Foreskin melanocyte (primary cell): ENCODE measurements at places on chromosomes 6 and 20.

GRCh38 chr6:135851442-135852271 lies at the start of gene PDE7B:
PDE7B (plus strand) TSS chr6:135851701.
- DNase-seq = peak; percentile 78

- no peak for DNase-seq
These were observed 38.3 kb downstream of the DAAM2 start for GRCh38 chr6:39830444-39830843.

DNA sequence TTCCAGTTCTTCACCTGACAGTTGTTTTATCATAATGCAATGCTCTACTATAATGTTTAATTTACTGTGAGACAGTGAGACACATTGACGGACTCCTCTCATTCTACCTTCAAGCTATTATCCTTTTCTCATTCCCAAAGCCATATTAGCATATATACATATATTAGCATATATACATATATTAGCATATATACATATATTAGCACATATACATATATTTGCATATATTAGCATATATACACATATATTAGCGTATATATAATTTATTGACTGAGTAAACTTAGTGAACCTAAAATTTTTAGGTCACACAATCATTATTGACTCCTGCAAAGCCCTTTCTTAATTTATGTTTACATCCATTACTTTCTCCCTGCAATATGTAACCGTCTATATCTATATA lies 555.0 kb upstream of the ADGRB3 start:
- DNase-seq = no peak

DNA sequence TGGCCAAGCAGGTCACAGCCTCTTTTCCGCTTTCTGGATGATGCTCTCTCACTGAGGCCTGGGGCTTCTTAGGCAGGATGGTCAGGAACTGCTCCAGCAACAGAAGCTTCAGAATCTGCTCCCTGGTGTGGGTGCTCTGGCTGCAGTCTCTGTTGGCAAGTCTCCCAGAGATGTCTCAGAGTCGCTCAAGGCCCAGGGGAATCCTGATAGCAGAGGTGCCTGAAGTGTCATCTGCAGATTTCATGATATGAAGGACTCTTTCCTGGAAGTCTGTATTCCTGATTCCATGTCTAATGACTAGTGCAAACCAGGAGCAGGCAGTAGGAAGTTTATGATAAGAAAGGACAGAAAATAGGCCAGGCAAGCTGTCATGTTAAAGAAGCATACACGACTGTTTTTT lies 20.3 kb downstream of the ZSCAN31 start:
- no peak for DNase-seq

DNA sequence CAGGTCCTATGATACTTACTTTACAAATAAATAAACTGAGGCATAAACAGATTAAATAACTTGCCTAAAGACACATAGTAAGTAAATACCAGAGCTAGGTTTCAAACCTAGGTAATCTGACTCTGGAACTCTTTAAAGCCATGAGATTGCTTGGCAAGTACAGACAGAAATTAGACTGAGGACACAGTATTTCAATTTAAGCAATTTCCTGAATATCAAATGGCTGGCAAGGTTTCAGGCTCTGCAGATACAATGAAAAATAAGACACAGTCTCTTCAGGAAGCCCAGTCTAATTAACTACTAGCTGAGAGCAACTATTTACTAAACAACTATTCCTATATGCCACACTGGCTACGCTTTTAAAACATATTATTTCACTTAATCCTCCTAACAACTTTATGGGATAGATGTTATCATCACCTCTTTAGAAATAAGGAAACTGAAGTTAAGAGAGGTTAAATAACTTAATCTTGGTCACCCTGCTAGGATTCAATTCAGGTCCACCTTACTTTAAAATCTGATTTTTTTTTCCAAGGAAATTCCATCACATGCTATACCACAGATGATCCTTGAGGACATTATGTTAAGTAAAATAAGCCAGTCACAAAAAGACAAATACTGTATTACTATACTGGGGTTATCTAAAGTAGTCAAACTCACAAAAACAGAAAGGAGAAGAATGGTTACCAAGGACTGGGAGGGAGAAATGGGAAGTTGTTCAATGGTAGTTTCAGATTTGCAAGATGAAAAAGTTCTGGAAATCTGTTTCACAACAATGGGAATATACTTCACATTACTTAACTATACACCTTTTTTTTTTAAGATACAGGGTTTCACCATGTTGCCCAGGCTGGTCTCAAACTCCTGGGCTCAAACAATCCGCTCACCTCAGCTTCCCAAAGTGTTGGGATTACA lies 4.1 kb downstream of the TRPC4AP start:
- no peak for DNase-seq

- peak; percentile 85 for DNase-seq
These were observed 23.6 kb downstream of the GTF2H5 start for GRCh38 chr6:158191761-158192160.

DNA sequence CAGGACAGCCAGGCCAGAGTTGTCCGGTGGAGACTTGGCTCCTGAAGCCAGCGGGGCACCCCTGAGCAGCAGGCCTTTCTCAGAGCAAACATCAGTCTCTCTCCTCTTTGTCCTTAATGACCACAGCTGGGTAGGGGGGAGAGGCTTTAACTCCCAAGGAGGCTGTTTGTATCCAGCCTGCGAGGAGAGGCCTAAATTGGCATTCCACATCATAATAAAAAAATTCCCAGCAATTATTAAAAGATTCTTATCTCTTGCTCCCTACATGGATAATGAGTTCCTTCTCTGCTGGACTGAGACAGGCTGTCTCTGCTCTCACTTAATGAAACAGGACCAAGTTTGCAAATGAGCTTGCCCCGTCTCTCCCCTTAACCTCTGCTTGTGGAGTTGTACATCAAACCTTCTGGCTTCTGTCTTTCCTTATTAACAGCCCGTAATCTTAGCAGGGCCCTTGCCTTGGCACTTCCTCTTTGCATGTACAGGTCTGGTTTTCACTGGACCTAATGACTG lies 838.2 kb downstream of the MAFB start:
- DNase-seq = no peak

DNA sequence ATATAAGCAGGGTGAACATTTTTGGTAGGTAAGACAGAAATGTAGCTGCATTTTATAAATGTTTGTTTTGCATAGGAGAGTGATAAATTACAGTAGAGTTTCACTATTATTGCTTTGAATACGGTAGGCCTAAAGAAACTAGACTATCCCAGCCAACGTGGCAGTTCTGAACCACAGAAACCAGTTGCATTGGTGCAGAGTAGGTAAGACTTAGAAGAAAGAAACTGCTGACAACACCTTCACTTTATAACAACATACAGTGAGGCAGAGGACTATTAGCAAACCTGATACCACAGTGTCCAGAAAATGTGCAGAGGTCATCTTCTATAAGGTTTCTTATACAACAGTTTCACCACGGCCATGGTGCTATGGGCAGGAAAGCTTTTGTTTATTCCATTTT lies 566.1 kb downstream of the KIF16B start:
- no peak for DNase-seq

- DNase-seq = no peak
These were observed 164.7 kb upstream of the CCN2 start for GRCh38 chr6:132115714-132116366.

DNA sequence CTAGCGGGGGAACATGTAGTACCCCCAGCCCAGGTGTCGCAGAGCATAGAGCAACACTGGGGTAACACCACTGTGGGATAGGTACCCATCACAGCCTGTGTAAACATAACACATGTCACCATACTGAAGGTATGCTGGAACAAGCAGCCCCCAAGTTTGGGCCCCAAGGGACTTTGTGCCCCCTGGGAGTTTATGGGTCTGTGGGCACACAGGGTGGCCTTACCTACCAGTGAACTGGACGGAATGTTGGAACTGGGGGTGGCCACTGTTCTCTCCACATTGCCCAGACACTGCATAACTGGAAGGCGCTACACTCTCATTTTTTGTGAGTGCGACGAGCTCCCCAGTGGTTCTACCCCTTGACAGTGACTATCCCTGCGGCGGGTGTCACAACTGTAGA lies 28.5 kb downstream of the HDDC2 start:
- no peak for DNase-seq

- peak; percentile 79 for DNase-seq
These were observed 233.5 kb upstream of the QKI start for GRCh38 chr6:163180874-163181541.

GRCh38 chr6:87917886-87918285 lies 129.8 kb upstream of the SPACA1 start:
- DNase-seq = no peak

GRCh38 chr20:4324611-4325243 lies 309.4 kb upstream of the RNF24 start:
- DNase-seq = no peak

DNA sequence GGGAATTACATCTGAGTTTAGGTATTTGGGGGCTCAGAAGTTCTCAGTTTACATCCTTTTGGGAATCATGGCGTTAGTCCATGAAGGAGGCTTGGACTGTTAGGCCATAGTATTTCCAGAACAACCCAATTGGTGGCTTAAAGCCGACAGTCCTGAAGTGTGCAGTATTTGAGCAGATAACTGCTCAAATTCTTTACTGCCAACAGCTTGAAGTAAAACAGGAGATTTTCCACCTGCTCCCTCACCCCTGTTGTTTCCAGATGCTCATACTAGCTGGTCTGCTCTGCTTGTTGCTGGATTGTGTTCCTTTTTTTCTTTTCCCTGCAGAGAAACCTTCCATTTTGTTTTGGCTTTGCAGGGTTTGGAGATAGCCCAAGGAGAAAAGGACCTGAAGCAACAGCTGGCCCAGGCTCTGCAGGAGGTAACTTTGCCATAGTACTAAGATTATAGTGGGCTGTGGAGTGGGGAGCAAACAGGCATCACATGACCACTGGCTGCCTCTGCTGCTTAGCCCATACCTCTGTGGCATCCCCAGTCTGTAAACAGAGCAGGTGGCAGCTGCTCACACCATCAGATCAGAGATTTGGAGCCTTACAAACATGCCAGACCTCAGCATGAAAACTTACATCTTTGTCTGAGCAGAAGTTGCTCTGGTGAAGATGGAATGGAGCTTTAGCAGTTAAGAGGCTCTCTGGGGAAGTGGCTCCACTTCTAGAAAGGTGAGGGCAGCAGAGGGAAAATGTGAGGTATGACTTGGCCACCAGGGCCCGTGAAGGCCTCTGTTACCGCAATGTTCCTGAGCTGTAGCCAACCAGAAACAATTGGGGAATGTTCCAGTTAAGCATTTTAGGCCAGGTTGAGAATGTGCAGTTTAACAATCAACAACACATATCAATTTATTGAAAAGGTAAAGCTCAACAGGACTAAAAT lies 17.6 kb downstream of the RNF8 start:
- no peak for DNase-seq

GRCh38 chr6:38057994-38058393 lies 238.5 kb downstream of the ZFAND3 start:
- no peak for DNase-seq

DNA sequence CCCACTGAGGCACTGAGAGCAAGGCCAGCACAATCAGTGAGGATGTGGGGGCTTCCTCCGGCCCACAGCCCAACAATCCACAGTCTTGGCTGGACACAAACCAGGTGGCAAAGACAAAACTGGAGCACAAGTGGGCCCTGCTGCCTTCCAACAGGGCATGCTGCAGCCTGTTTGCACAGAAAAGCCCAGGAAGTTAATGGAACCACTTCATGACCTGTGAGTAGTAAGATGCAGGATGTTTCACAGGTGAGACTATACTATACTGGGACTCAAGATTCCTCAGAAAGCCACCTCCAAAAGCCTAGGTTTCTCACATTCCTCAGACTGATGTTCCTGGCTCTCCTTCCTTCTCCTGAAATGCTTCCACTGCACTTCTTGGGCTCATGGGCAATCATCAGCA lies 235.5 kb downstream of the KIF16B start:
- DNase-seq = no peak

- no peak for DNase-seq
These were observed 102.8 kb upstream of the PRSS16 start for GRCh38 chr6:27144740-27145079.

DNA sequence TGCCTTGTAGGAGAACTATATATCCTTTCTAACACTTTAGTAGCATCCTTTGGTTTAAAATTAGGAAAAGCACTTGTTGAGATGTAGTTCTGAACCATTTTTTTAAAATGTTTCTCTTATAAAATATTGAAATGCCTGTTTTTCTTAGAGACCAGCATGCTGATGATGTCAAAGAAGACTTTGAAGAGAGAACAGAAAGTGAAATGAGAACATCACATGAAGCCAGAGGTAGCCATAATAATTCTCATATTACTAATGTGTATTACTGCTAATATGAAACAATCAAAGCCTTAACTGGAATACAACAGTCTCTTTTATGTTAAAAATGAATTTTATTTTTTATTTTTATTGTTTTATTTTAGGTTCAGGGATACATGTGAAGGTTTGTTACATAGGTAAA lies 102.0 kb downstream of the SAMD3 start:
- DNase-seq = no peak

- DNase-seq = no peak
These were observed 2.0 kb downstream of the TSHZ2 start for GRCh38 chr20:52974179-52974594.

DNA sequence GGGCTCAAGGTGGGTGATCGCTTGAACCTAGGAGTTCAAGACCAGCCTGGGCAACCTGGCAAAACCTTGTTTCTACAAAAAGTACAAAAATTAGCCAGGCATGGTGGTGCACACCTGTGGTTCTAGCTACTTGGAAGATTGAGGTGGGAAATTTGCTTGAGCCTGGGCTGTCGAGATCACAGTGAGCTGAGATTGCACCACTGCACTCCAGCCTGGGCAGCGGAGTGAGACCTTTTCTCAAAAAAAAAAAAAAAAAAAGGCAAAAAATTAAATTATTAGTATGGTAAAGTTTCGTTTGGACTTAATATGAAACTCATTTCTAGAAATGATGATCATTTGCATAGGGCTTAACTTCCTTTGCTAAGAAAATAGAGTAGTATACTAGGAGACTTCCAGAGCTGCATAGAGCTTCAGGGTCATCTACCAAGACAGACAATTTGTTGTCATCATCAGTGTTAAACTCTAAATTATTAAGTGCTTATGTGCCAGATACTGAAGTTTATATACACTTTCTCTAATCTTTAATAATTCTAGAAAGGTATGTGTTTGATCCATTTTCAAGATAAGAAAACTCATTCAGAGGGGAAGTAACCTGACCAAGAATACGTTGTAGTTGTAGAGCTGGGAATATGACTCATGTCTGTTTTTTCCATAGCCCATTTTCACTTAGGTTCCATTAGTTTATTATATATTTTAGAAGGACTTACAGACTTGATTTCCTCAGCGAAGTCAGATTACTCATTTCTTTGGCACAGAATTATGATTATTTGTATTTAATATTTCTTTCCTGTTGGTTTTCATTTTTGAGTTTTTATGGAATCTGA lies 84.5 kb downstream of the SLC16A10 start:
- no peak for DNase-seq

DNA sequence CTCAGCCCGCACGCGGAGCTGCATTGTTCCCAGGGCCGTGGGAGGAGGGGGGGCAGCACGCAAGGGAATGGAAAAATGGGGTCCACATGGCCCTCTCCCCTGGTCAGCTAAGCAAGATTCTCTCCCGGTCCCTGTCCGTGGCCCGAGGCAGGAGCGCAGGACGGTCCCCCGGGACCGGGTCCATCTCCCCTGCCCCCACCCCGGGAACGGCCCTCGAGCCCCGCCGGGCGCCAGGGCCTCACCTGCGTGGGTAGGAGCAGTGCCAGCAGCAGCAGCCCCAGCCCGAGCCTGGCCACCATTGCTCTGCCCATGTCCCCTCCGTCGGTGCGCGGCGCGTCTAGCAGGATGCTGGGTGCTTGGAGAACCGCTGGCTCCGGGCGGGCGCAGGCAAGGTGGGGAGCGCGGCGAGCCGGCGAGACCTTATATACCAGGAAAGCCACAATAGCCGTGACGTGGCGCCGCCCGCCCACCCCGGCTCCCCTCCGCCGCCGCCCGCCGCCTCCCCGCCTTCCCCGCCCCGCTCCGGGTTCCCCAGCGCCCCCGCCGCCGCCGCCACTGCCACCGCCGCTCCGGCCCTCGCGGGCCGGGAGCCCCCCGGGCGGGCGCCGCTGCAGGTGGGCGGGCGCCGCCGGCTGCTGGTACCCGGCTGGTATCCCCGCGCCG lies at the start of gene CD24:
CD24 (minus strand) TSS at position 394 of the 663 bp plus-strand sequence; CDS start at position 311, 83 bp downstream.
- no peak for DNase-seq
